Stimulated activated naive CD8-positive, alpha-beta T cell treated with anti-CD3 and anti-CD28 coated beads, Interleukin-15, Interleukin-2, amounts not matched to agents 100 U/mL and 50 U/mL, for 24 hours (primary cell): ENCODE measurements at places on chromosomes 13 and 19.

DNA sequence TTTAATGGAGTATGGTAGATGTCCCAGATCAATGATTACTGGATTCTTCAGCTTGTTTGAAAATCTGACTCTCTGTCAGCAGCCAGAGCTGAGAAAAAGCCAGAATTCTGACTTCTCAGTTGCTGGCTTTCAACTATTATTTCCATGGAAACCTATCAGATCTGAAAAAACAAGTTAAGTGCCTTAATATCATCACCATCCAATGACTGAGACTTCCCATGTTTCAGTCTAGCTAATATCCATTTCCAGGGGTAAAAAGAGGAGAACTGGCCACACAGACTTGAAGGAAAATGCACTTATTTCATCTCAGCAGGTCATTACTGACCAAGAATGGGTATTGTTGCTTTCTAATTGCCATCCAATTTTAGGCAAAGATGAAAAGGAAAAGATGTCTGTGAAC, 75.2 kb downstream of the TNFSF11 start:
- DNase-seq: no peak

- DNase-seq: no peak
These were observed 77.5 kb downstream of the DLEU7 start for GRCh38 chr13:50766013-50766412.

GRCh38 chr13:23735329-23735728, 153.9 kb downstream of the MIPEP start:
- no peak for DNase-seq

DNA sequence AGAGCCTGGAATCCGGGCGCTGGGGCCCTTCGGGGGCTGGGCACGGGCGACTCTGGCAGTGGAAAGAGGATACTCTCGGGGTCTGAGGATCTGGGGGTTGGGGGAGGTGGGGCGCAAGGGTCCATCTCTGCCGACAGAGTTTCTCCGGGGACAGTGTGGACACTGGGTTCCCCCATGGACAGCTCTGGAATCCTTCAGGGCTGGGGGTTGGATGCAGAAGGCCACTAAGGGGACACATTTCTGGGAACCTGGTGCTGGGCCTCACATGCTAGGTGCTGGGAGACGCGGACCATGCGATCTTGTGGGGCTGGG, 2.3 kb downstream of the TGFBR3L start:
- DNase-seq: no peak

DNA sequence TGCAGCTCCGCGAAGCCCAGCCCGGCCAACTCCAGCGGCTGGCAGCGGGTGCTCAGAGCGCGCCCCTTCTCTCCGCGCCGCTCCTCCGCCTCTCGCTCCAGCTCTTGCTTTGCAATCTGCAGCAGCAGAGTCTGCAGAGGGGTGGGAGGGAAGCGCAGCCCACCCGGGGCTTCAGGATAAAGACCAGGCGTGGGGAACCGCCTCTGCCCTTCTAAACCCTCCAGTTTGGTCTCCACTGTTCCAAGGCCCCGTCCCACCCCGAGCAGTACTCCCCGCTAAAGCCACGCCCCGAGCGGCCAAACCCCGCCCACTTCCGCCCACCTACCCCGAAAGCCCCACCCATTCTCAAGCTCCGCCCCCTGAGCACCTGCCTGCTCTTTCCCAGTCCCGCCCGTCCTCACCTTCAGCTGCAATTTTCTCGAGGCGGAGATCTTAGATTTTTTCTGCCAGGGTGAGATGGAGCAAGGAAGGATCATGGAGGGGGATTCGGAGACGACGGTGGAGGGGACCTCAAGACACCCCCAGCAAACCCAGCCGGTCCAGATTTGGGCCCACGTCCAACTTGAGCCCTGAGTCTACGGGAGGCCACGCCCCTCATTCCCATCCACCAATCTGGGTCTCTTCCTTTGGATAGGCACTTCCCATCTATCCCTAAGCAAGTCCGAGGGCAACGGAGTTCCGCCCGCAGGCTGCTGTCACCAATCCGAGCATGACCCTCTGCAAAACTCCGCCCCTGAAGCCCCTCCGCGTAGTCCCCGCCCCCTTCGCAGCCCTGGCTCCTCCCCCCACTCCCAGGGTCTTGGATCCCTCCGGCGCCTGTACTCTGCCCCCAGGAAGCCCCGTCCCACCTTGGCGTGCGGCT, 1.1 kb downstream of the TNNI3 start:
- peak; percentile 61 for DNase-seq

DNA sequence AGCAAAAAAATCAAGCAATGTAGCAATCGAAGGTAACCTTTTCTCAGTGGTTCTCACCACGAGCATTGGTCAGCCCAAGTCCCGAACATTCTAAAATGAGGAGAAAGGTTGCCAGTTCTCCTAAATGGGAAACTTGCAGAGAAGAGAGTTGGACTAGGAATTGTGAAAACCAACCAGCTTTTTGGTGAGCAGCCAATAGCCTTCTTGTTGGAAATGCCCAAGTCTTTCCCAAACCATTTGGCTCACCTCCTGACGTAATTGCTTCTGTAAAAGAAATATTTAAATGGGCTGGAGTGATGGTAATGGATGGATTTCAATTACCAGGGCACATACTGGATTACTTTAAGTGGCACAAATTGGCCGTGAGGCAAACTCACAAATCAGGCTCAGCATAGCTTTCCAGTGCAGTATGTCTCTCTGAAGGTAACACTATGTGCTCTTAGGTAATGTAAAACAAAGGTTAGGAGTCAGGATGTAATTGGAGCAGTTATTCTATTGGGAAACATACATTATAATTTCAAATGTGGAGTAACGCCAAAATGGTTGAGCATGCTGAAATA, 423.2 kb downstream of the KLF5 start:
- no peak for DNase-seq

DNA sequence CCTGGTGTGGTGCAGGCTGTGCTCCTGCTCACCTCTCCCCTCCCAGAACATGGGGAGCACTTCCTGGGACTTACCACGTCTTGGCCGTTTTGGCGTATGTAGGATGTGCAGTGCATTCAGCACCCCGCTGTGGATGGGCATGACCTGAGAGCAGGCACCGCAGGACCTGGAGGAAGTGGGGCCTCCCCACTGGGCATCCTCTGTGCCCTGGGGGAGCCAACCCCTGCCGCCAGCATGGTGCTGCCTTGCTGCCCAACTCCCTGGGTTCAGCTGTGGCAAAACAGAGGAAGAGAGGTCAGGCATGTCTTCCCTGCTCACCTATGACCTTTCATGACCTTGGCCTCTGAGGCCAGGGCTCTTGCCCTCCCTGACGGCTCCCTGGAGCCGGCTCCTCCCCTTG, 103.5 kb downstream of the RAB20 start:
- DNase-seq: no peak

DNA sequence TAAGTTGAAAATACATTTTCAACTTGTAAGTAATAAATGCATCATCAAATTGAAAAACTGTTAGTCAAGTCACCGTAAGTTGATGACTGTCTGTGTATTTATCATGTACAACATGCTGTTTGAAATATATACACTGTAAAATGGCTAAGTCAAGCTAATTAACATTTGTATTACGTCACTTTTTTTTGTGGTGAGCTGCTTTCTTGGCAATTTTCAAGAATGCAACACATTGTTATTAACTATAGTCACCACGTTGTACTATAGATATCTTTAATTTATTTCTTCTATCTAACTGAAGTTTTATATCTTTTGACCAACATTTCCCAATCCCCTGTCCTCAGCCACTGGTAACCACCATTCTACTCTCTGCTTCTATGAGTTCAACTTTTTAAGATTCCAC, 57.0 kb downstream of the RBM26 start:
- no peak for DNase-seq

DNA sequence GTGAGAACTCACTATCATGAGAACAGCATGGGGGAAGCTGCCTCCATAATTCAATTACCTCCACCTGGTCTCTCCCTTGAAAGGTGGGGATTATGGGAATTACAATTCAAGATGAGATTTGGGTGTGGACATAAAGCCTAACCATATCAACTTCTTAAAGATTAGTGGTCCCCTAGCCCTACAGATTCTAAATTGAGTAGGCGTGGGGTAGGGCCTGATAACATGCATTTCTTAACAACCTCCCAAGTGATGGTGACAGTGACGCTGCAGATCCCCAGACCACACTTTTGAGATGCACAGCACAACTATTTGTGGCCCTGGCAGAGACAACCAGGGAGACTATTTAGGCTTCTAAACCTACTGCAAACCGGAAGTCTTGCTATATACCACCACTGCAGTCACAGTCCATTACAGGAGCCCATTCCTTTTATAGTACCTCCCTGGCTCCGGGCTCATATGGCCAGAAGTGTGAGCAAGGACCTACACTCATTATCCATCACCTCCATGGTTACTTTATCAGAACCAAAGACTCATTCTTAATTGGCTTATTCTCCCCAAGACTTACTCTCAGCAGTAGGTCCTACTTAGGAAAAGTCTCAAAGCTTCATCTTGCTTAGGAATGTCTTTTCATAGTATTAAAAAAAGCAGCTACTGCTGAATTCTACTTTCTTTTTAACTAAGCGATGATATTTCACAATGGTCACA, 2.1 kb upstream of the DPY19L3 start:
- no peak for DNase-seq

- peak; percentile 89 for DNase-seq
These were observed 9.4 kb downstream of the HRC start for GRCh38 chr19:49145573-49146407.

- DNase-seq: no peak
These were observed 306.8 kb downstream of the RFC3 start for GRCh38 chr13:34124666-34125306.

DNA sequence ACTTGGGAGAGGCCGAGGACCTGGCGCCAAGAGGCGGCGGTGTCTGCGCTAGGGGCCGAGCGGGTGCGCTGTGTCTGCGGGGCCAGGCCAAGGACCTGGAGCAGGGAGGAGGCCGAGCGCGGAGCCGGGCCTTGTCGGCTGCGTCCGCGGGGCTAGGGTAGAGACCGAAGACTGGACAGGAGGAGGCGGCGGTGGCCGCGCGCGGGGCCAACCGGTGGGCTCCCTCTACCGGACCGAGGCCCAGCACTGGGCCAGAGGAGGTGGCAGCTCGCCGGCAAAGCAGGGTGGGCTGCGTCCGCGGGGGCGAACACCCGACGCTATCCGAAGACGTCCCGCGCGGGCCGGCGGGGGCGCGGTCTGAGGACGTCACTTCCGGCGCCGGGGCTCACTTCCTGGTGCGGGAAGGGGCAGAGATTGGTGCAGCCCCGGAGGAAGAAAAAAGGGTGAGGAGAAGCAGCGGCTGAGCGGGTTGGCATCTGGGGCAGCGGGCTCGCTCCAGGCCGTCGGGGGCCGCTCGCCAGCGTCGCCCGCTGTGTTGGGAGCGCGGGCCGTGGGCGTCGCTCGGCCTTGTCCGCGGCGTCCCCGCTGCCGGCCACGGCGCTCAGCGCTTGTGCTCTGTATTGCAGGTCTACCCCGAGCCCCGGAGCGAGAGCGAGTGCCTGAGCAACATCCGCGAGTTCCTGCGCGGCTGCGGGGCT, 38.3 kb downstream of the ARHGEF7 start:
- peak; percentile 97 for DNase-seq

GRCh38 chr19:56751078-56751489, 79.5 kb upstream of the ZNF835 start:
- DNase-seq: no peak

- DNase-seq: peak; percentile 60
These were observed 8.6 kb downstream of the PPP5C start for GRCh38 chr19:46355234-46356148.

DNA sequence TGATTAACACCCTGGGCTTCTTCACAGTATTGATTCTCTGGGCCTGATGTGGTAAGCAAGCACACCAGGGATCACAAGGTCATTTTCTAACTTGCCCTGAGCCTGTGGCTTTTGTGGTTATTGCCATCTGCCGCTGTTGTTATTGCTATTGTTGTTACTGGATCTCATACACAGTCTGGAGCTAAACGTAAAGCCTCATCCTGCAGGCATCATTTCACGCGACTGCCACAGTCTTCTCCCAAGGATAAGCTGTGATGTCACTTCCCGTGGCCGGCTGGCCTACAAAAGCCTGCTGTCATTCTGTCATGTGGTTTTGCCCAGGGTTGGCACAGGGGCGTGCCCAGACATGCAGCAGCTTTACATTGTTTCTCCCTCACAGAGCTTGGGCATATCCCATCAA, 154.0 kb upstream of the GPR12 start:
- DNase-seq: peak; percentile 15

- no peak for DNase-seq
These were observed 183.5 kb upstream of the TSC22D1 start for GRCh38 chr13:44759384-44760360.

DNA sequence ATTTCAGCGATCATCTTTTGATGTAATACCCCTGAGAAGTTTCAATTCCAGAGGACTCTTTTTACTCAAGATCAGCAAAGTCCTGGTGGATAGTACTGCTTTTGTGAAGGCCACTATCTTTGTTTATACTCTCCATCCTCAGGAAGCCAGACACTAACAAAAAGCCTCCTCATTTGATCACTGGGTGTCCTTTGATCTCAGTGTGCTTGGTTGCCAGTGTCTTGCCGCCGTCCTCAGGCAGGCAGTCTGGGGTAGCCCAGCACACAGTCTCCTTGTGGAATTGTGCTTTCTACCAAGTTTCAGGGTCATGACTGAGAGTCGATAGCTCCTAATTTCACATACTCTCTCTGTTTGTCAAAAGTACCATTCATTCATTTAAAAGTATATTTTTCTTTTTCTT, 762.2 kb downstream of the EFNB2 start:
- DNase-seq: no peak

DNA sequence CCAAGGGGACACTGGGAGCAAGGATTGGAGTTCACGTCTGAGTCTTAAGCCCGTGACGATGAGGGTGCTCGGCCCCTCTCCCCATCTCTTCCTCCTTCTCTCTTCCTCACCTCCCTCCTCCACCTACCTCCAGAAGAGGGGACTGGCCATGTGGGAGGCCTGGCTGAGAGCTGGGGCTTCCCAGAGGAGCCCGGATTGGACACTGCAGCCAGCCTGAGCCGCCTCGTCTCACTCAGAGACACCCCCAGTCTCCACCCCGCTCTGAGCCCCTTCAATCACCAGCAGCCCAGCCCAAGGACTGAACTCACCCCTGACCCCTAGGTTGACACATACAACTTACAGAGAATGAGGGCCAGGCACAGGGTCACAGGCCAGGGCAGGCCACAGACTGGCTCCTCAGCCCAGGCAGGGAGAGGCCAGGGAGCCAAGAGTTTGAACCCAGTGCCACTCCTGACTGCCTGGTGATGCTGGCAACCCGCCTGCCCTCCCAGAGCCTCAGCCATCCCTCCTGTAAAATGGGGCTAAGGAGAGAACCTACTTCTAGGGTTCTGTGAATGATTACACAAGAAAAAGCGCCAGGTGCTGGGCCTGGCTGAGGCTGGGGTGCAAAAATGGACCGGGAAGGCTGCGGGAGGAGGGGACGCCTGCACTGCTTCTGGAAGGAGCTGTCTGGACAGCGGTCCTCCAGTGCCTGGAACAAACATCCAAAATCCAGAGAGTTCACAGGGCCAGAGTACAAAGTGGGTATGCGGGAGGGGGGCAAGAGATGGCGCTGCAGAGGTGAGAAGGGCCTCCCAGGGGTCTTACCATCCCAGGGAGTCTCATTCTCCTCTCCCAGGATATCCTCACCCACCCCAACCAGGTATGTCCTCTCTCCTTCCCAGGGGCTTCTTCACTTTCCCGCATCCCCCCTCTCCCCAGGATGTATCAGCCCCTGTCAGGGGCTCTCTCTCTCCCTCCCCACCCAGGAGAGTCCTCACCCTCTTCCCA, 1.1 kb downstream of the CD79A start:
- peak; percentile 56 for DNase-seq

GRCh38 chr13:109698779-109699178, 87.6 kb downstream of the IRS2 start:
- no peak for DNase-seq
